ENCODE measurements at places on chromosomes 6 and 20. TPM values are rescaled to one million over a fixed set of nuclear protein-coding genes. Genes with fewer than 3 reads are reported as not detected.

Gene WFDC5
- total RNA-seq, result not detected

Gene VTA1
- total RNA-seq, result 44.1 TPM

Gene RAD21L1
- not detected for total RNA-seq

Gene BEND3
- total RNA-seq, result 9.1 TPM

Gene DEFB132
- not detected for total RNA-seq

Gene WFDC2
- total RNA-seq, result 15.5 TPM

Gene TMEM200A
- 27.9 TPM for total RNA-seq

Gene GSS
- 14.3 TPM for total RNA-seq

Gene CLPSL1
- not detected for total RNA-seq

Gene FAM217A
- not detected for total RNA-seq

- DNase-seq, result no peak
These were observed 16.9 kb upstream of the UQCC2 start for GRCh38 chr6:33728438-33728837.

- DNase-seq, result no peak
These were observed 14.4 kb downstream of the PTPRA start for GRCh38 chr20:2887715-2888114.

DNA sequence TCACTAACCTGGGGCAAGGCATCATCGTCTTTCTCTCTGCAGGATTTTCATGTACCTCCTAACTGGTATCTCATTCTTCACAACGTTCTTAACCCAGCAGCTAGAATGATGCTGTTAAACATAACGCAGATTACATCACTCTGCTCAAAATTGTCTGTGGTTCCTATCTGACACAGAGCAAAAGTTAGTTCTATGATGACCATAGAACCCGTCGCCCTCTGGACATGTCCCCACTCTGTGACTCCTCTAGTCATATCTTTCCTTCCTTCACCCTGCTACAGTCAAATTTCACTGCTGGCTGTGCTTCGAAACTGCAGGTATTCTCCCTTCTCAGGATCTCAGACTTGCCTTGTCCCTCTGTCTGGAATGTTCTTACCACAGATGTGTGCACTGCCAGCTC, 87.4 kb upstream of the TPD52L1 start:
- no peak for DNase-seq

DNA sequence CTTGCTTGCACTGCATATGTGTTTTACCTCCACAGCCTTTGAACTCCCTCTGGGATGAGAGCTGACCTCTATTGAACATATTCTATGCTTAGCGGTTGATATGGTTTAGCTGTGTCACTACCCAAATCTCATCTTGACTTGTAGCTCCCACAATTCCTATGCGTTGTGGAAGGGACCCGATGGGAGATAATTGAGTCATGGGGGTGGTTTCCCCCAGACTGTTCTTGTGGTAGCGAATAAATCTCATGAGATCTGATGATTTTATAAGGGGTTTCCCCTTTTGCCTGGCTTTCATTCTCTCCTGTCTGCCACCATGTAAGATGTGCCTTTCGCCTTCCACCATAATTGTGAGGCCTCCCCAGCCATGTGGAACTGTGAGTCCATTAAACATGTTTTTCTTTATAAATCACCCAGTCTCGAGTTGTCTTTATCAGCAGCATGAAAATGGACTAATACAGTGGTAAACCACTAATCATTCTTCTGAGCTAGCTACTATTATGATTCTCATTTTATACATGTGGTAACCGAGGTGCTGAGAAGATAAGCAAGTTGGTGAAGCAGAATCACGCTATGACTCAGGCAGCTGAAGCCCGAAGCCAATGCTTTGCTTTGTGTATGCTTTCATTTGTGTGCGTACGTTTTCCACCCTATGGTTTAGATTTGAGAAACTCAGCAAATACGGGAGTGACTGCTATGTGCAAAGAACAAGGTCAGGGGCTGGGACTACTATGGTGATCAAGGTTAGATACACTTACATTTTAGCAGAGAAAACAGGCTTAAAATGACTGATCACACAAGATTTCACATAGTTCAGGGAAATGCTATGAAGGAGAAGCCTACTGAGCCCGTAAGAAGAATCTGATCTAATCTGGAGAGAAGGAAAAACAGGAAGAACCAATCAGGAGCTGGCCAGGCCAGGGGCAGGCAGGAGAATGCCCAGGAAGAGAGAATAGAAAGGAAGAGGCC, 363.5 kb downstream of the ESR1 start:
- DNase-seq, result no peak

- no peak for DNase-seq
These were observed 202.6 kb downstream of the NFATC2 start for GRCh38 chr20:51339721-51340450.

- DNase-seq, result no peak
These were observed 1.8 kb downstream of the SEC63 start for GRCh38 chr6:107956181-107956580.

DNA sequence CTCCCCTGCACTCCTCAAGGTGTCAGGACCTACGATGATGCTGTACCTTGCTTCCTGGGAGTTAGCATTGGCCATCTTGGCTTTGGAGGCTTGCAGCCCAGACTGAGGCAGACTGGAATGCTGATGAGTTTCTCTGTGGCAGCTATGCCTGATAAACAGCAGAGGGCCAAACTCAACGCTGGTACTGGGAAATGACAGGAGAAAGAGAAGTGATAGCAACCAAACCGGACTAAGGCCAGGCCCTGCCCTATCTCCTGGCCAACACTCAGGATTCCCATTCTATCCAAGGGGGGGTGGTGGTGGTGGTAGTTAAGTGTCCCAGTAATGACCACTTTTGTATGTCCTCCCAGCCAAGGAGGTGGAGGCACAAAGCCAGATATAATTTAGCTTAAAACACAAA, 90.0 kb upstream of the DTNBP1 start:
- DNase-seq, result no peak

DNA sequence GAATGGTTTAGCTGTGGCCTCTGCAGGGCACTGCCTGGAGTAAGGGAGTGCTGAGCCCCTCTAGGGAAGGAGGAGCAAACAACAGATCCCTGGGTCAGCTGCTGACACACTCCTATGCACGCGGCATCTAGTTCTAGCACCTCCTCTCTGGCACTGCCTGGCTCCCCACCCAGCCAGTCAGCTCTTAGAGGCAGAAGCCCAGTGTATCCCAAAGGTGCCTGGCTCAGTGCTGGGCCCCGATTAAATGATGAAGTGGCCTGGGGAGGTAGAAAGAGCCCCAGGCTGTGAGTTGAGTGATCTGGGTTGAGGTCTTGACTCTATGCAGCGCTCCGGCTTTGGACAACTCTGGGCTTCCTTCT, 7.6 kb upstream of the VEGFA start:
- no peak for DNase-seq

DNA sequence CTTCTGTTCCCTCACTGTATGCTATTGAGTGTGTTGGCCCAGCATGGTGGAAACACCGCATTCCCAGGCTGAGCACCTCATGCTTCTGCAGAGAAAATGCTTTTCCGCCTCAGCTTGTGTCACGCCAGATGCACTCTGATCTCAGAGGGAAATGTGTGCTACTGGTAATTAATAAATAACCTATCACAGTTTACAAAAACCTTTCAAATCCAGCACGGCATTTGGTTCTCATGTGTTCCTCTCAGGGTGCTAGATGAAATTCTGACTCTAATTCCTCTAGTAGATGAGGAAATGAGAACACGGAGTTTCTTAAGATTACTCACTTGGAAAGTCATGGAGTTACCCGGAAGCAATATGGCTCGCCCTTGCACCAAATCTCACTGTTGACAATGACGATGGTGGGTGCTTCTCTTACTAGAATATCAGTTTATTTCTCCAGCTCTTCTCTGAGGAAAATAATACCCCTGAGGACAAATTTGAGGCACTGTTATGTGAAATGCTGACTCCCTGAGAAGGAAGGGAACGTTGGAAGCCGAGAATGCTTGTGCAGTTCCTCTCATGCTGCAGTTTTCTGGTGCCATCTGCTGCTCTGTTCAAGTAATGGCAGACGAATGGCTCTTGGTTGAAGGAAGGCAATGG, 116.6 kb downstream of the RNF144B start:
- DNase-seq, result peak; percentile 48

DNA sequence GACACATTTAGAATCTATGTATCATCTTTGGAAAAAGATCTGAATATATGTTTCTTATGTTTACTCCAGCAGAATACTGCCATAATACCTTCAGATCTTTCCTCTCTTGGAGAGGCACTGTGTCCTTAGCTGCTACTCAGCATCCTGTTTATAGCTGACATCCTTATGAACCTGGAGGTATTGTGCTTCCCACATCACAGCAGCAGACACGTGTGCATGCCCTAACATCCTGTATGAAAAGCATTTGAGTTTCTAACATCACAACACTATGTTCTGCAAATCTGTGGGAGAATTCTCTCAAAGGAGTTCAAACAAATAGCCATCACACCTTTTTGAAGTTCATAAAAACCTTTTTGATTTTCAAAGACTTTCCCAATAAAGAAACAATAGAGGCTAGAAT, 216.0 kb downstream of the GJA1 start:
- no peak for DNase-seq

- DNase-seq, result no peak
These were observed 183.2 kb upstream of the KCNG1 start for GRCh38 chr20:51206032-51206662.

DNA sequence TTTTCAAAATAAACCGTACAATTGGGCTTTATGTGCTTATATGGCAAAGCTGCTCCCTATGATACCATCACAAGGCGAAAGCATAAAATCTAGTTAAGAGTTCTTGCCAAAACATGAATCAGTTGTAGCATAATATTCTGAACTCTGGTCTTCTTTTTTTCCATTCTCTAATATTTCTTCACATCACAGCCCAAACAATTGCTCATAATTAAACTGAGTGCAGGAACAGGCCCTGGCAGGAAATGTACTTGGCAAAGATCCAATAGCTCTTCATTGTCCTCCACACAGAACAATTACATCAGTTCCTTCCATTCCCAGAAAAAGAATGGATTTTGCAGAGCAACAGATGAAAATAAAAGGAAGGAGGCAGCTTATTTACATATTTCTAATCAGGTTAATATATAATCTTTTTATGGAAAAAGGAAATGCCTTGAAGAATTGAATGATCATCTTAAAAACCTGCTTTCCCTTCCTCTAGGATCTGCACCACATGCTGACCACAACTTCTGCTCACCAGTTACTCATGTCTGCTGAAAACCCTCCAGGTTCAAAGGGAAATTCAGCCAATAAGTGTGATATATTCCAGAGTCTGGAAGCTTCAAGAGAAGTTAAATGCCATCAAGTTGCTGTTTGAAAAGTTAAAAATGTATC, 123.3 kb upstream of the COL21A1 start:
- DNase-seq, result peak; percentile 89

DNA sequence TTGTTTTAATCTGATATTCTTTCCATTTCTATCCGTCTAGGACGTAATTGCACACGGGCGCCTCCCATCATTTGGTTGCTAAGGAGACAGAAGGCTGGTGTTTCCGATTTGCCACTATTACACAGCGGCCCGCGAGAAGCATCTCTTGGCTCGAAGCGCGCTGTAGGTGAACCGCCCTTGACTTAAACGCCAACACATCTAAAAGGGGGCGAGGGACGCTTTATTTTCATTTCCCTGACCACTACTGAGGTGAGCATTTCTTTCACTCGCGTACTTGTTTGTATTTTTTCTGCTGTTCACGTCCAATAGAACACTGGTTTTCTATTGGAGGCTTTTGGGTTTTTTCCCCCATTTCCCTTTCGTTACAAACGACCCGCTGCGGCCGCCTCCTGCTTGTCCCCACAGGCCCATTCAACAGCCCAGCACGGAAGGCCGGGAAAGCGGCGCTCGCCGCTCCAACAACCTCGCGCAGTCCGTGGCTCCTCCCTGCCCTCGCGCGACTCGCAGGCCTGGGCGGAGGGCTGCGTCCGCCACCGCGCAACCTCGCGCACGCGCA, 505 bp upstream of the WRNIP1 start:
- DNase-seq, result peak; percentile 46

DNA sequence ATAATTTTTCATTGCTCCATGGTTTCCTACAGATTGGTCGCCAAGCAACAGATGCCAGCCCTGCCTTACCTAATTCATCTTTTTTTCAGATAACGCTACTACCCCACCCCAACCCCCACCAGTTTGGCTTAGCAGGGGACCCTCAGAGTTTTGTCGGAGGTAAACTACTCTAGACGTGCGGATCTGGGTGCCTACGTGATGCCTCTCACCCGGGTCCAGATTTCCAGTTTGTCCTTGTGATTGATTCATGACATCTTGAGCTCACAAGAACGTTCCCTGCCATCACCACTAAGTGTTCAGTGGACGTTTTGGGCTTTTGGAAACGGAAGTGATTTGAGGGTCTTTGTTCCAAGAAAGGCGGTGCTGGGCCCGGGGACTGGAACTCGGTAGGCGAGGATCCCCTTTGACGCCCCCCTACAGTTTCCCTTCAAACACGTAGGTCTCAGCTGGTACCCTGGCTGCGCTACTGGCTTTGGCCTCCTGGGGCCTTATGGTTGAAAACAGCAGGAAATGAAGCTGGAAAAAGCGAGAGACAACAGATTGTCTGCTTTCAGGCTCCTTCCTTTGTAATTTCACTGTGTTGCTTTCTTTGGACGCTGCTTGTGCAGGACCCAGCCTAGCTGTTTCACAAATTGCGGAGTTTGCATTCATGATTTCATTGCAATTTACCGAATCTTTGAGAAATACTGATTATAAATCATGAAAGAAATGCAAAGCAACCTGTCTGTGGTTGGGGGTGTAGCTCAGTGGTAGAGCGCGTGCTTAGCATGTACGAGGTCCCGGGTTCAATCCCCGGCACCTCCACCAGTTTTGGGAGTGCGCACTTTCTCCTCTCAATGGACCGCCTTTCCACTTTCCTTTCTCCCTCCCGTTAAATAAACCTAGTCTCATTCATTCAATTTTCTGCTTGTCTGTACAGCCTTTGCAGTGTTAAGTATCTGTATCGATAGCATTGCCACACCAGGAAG, 81.0 kb downstream of the GPX5 start:
- DNase-seq, result no peak

DNA sequence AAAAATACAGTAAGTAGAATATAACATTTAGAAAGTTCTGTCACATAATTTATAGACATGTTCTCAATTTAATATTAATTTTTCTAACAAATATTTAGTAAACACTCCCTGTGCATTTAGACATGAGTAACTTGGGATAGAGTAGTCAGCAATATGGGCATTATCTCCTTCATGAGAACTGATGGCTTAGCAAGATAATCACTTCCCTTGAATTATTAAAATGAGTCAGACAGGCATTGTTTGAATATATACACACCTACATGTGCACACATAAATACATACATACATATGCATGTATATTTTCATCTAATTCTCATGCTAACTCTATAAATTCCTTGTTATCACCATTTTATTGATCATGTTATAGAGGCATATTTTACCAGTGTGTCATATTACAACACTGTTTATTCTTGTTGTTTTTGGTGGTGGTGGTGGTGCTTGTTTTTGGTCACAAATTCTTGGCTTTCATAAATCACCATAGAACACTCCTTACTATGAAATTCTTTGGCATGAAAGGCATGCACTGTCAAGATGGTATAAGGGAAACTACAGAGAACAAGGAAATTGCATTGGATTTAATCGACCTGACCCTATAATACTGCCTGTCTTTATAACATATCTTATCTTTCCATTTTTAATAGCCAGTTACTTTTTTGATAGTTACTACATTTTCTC, 434.5 kb upstream of the MANEA start:
- no peak for DNase-seq
